ENCODE measurements at places on chromosomes 6 and 20.

DNA sequence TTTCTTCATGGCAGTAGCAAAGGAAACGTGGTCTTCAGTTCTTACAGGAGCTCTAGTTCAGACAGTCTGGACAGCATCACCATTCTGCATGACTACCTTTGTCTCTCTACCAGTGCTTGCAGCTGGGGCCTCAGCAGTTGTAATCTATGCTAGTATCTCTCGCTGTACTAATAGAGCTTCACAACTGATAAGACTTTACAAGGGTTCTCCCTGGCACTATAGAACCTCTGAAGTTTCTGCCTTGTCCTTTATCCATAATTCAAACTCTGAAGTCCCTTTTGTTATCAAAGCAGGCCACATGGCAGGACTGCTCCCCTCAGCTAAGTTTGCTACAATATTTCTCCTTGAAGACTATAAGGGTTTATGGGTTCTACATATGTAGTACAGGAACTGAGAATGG is 842.1 kb upstream of the ADGRB3 start:
- DNase-seq: no peak

DNA sequence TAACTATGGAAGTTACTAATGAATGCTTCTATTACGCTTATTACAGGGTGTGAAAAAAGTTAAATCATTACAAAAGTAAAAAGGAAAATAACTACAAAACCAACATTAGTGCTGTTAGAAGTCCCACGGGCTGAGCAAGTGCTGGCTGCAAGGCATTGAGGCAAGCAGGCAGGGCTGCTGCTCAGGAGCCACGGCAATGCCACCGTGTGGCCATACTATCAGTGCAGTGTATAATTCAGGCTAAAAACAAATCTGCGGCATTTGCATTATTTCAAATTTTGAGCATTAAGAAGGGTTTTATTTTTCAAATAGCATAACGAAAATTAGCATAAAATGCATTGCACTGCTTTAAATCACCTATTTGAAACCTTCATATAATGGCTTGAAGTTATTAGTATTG is 17.1 kb downstream of the IFNGR1 start:
- no peak for DNase-seq

- no peak for DNase-seq
Measured at GRCh38 chr6:24910331-24910960, 25.3 kb downstream of the RIPOR2 start.

- no peak for DNase-seq
Measured at GRCh38 chr20:25042531-25043498, 15.1 kb downstream of the ACSS1 start.

DNA sequence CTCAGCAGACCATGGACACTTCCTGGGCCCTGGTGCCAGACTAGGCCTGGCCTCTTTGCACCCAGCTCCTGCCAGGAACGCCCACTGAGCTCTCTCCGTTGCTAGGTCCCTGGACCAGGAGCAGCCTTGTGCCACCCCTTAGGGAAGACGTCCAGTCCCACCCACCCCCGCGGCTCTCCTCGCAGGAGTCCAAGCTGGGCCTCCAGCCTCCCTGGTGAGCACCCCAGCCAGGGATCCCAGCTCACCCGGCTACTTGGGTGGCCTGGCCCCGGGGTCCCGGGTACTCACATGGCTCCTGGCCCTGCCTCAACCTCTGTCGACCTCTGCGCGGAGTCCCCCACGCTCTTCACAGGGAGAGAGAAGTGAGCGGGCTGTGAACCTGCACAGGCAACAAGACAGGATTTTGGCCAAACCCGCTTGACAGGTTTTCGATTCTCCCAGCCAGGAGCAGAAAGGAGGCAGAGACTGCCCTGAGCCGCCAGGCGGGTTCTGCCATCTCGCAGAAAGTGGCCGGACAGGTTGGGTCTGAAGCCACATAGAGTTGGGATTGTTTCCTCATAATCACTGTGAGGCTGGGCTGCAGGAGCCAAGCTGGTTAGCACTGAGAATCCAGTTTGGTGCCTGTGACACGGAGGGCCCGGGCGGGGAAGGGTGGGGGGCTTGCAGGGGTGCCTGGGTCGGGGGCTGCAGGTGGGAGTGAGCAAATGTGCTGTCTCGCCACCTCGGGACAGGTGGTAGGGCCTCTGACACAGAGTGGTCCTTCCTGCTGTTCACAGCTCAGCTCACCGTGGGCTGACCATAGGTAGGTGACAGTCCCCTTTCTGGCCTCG is at the start of gene RBBP8NL:
Gene RBBP8NL, minus strand, starts transcription at position 368 of the 830 bp plus-strand sequence. CDS start 7,892 bp downstream, outside the sequence.
- peak; percentile 82 for DNase-seq

DNA sequence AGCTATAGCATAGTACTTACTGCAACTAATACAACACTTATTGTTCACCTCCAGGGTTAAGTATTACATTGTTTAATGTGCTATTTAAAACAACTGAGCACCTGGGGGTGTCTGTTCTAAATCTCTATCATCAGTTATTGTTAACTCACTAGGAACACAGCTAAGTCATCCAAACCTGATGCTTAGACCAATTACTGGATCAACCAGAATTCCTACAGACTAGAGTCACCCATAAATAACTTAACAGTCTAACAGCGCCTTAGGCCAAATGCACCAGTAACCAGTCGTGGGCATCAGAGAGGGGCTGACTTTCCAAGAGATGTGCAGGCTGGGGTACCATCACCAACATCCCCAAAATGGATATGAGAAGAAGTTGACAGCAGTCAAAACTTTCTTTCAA is 110.7 kb downstream of the ADTRP start:
- DNase-seq: no peak

DNA sequence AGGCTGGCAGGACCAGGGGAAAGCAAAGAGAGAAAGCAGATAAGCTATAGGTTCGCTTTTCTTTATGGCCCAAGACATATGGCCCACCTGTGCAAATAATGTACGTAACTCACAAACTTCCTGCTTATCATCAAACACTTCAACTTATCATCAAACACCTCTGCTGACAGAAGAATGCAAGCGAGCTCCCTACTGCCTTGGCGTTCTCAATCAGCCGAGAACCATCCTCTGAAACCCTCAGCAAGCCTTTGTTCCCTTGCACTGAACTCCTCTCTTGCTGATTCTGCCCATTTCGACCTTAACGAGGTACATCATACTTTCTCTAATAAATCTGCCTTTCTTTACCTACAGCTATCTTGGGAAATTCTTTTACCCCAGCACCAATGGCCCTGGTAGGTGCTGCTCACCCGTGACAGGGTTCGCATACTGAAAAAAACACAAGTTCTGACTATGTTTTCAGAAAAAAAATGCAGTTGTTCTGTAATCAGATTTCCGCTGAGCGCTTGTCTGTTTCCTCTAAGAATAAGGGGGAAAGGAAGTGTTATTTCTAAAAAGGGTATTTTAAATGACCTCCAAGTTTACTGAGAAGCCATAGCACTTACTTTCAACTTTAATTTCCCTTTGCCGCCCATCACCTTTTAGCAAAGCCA is 28.3 kb downstream of the SERPINB6 start:
- no peak for DNase-seq

- DNase-seq: peak; percentile 99
Measured at GRCh38 chr20:401682-402495, 6.2 kb upstream of the RBCK1 start.

- DNase-seq: no peak
Measured at GRCh38 chr6:12060780-12061609, 48.9 kb downstream of the HIVEP1 start.

GRCh38 chr6:56483929-56484328 is 158.8 kb downstream of the DST start:
- no peak for DNase-seq

DNA sequence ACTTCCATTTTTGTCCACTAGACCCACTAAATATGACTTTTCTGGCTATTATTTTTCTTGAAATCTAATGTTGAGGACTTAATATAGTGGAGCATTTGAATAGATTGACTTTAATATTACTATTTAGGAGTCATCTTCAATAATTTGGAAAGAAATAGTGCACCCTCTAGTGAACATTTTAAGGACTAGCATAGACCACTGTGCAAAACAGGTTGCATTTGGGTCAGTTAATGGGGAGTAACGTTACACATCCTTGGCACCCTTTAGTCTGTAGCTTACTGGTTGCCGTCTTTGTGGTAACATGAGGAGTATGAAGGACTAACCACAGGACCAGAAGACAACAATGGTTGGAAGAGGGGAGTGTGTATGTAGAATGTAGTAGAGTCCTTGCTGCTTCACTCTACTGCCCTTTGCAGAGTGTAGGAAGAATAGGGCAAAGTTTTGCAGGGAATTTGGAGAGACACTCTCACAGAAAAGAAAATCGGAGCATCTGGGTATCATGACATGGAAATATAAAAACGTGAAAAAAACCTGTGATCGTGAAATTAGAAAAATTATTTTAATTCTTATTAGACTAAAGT is 25.2 kb downstream of the RFPL4B start:
- DNase-seq: no peak

GRCh38 chr6:108897371-108897770 is 49.1 kb downstream of the ARMC2 start:
- DNase-seq: peak; percentile 54

DNA sequence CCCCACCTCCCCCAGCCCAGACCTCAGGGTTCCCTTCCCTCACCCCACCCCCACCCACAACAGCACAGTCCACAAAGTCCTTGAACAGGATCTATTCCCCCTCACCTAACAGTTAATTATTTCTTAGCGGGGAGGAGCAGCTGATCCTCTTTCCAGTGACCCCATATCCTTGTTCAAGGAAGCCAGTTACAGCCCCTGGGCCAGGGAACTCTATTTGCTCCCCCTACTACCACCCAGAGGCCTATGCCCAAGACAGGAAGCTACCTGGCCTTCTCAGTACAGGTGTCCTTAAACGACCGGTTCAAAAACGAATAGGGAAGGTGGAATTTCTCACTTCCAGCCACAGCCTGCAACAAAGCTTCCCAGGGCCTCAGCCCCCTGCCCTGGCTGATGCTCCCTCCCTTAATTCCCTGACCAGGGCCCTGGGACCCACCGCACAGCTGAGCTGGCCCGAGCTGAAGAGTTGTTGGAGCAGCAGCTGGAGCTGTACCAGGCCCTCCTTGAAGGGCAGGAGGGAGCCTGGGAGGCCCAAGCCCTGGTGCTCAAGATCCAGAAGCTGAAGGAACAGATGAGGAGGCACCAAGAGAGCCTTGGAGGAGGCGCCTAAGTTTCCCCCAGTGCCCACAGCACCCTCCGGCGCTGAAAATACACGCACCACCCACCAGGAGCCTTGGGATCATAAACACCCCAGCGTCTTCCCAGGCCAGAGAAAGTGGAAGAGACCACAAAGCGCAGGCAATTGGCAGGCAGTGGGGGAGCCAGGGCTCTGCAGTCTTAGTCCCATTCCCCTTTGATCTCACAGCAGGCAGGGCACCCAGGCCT is 778 bp downstream of the MCCD1 start:
- DNase-seq: no peak

- no peak for DNase-seq
Measured at GRCh38 chr6:111782887-111783466, 90.3 kb downstream of the FYN start.

GRCh38 chr20:38547288-38548085 is 33.5 kb upstream of the ADIG start:
- DNase-seq: no peak

- DNase-seq: no peak
Measured at GRCh38 chr6:139325125-139325524, 33.3 kb upstream of the TXLNB start.

DNA sequence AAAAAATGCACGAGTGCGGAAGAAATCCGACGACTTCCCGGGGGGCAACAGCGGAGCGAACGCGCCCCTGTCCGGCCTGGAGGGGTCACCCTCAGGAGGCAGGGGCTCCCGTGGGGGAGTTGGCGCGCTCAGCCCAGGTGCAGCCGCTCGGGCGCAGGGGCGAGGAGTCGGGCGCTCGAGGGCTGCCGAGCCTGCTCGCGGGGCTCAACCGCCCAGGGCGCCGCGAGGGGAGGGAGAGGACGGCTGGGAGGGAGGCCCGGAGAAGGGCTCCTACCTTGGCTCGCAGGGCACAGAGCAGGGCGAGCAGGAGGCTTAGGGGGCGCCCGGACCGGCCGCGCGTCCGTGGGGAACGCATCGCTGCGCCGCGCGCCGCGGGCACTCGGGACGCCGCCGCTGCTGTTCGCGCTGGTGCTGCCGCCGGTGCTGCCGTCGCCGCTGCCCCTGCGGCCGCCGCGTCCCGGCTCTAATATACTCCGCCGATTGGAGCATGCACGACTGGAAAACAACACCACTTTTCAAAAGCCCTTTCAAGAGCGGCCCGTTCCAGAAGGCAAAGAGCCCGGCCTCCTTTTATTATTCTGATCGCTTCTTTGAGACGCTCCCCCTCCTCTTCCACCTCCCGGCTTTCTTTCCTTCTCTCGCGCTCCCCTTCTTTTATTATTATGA is 490 bp downstream of the JAG1 start:
- DNase-seq: no peak

DNA sequence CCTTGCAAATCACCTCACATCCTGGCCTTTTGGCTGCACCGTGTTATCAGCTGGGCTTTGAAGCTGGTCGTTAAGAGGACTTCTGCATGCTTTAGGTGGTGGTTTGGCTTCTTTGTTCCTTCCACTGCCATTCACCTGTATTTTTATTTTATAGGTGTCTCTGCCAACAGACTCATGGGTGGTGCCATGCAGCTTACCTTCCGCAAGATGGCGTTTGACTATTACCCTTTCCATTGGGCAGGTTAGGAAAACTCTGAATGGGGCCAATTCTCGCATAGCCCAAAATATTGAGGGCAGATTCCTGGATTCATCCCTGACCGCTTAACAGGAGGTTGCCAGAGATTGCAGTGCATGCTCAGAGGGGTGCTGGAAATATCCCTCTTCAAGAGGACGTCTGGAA is 32.4 kb downstream of the TAF11 start:
- DNase-seq: no peak

- no peak for DNase-seq
Measured at GRCh38 chr6:5214570-5215052, 46.1 kb downstream of the LYRM4 start.

- no peak for DNase-seq
Measured at GRCh38 chr20:3431109-3431508, 23.6 kb upstream of the DNAAF9 start.

DNA sequence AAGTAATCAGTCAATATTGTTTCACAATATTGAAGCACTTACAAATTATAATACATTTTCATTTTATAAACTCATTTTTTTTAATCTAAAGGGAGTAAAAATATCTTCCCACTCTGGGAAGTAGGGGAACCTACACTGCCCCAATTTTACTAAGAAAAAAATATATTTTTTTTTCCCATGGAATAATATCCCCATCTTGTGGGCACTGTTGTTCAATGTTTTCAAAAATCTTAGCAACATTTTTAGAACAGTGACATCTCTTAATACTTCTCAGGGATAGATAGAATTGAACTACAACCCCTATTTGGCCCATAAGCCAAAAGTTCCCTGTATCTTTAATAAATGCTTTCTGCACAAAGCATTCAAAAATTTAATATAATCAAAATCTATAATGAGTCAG is 42.9 kb downstream of the ARHGAP18 start:
- DNase-seq: no peak

- no peak for DNase-seq
Measured at GRCh38 chr6:82015043-82015442, 232.5 kb downstream of the IBTK start.

DNA sequence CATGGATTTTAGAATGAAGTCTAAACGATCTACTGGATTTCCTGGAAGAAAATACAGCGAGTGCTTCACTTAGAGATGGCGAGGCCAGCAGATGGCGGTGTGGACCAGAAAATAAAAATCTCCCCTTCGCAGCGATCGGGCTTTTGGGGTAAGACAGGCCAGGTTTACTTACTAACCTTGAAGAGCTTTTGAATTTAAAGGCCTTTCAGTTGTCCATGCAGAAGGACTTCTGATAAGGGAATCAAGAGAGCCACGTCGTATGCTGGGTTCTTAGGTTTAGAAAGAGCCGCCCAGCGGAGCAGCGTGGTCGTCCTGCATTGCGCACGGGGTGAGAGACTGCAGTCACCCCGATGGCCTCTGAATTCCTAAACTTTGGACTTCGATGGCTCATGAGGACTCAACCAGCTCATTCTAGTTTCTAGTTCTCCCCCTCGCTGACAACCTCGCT is 125.2 kb upstream of the RALGAPA2 start:
- no peak for DNase-seq

- no peak for DNase-seq
Measured at GRCh38 chr6:108142240-108142639, 23.6 kb upstream of the NR2E1 start.

All from epithelial cell of prostate (primary cell).